Right lung (tissue), 10 donors: ENCODE measurements at places on chromosomes 1 and 21. TPM values are rescaled to one million over a fixed set of nuclear protein-coding genes. Genes with fewer than 3 reads are reported as not detected.

The CENPS gene
- 21.0 TPM for polyA plus RNA-seq

The HSD3B2 gene
- polyA plus RNA-seq = 0.23 TPM

DNA sequence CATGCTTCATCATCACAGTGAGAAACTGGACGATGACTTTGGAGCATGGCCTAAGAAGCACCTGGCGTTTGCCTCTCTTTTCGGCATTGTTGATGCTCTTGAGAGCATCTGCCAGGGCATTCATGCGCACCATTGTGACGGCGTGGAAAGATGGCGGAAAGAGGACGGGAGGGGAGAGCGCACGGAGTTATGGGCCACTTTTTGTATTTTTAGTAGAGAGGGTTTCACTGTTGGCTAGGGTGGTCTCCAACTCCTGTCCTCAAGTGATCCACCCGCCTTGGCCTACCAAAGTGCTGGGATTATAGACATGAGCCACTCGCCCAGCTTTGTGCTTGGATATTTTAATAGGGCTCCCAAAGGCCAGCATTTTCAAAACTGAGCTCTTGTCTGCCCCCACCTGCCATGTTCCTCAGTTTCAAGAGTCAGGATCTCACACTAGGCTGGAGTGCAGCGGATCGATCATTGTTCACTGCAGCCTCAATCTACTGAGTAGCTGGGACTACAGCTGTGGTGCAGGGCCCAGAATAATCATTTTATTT, 5.3 kb downstream of the RPS8 start:
- DNase-seq = no peak

DNA sequence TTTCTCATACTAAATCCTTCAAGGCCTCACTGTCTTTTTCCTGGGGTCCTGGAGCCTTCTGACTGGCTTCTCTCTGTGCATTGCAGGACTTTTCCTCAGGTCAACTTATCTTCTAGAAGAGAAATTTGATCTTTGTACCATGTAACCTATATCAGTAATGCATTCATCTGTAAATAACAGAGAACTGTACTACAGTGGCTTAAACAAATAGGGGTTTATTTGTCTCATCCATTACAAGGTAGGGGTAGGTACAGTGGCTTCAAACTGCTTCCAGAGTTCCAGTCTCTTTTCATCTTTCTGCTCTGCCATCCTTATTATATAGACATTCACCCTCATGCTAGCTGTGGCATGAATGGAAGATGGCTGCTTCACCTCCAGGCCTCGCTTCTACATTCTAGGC, 29.5 kb upstream of the GTF2B start:
- no peak for DNase-seq

DNA sequence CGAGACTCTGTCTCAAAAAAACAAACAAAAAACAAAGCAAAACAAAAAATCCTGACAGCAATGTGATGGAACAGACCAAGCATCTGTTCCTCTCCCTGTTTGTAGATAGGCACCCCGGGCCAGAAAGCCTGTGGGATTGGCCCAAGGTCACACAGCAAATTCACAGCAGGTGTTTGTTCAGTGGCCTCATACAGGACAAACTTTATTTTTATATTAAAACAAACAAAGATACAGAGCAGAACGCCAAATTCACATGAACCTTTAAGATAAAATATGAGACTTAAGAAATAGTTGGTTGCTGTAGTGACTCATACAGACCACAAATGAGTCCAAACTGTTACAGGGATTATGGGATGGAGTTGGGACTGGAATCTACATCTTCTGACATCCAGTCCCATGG, 2.3 kb upstream of the CELA2A start:
- DNase-seq = no peak

DNA sequence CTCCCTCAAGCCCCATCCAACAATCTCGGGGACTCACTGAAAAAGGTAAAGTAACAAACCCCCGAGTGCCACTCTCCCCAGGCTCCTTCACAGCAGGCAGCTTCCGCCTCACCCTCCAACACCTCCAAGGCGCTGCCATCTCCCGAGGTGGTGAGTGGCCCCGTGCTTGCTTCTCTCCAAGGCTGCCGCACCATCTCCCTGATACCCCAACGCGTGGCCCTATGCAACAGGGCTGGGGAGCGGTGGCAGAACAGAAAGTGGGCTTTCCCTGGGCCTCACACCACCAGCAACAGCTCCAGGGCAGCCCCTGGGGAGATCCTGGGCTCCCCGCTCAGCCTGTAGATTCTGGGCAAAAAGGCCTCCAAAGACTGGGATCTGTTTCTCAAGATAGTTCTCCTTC, 105.1 kb downstream of the RAVER2 start:
- DNase-seq = no peak

GRCh38 chr1:166738140-166738539, 101.1 kb upstream of the POGK start:
- DNase-seq = no peak

- DNase-seq = no peak
These were observed 11.1 kb downstream of the VSIG8 start for GRCh38 chr1:159851407-159851806.

The NR1I3 gene
- polyA plus RNA-seq = 0.99 TPM

GRCh38 chr1:67169496-67169895, 3.2 kb downstream of the IL23R start:
- DNase-seq = no peak

- no peak for DNase-seq
These were observed 16.0 kb downstream of the ENO1 start for GRCh38 chr1:8862528-8862927.

The DHCR24 gene
- 31.5 TPM for polyA plus RNA-seq

The KRTAP19-3 gene
- not detected for polyA plus RNA-seq

The SMPDL3B gene
- polyA plus RNA-seq = 15.8 TPM

DNA sequence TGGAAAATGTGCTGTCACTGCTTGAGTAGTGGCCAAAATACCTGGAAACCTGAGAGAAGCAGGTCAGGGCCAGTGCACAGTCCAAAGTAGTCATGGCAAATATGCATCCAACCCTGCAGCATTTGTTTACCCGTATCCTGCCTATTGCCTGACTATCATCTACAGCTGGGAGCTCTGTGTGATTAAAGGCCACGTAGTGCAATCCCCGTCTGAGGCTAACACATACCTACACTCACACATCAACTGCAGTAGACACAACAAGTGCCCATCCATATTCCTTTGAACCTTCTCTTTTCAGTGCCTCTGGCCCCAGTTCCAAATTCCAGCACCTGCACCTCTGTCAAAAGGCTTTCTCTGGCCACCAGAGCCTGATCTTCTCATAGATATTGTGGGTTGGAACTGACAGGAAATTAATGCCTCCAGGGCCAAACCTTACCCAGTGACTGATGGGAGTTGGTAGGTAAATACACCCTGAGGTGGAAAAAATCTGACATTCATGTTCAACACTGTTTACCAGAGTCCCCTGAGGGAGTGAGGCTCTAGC, 383.0 kb downstream of the SETD4 start:
- DNase-seq = no peak

DNA sequence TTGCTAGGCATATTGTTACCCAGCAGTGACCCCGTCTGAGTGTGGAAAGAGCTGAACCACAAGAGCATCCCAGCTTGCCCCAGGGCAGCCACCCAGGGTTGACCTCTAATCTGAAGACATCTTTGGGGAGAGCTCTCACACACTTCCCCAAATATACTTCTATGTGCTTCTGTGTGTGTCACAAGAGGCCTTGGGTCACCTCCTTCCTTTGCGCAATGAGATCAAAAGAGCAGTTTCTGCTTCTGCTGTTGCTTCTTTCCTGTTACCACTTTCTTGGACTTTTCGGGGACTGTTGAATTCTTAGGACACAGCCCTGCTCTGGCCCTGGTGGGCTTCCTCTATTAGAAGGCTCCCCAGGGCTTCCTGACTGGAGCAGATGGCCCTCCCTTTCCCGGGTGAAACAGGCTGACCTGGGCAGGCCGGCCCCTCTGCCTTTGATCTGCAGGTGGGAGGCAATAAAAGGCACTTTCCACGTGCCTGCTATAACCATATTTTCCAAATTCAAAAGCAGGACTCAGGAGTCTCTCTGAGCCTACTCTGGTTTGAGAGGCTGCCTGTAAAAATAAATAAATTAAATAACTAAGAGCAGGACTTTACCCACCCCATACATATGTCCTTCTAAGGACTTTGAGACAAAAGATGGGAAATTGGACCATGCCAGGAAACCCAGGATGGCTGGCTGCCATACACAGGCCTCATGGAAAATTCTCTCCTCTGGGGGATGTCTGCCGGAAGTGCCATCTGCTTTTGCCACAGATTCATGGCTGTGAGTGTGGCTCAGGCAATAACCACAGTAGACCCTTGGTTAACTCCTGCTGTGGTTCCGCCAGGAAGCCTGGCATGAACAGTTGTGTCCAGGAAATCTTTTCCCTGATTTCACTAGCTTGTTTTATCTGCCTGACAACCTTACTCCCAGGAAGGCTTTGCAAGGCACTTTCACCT, 28.3 kb upstream of the RCSD1 start:
- no peak for DNase-seq

DNA sequence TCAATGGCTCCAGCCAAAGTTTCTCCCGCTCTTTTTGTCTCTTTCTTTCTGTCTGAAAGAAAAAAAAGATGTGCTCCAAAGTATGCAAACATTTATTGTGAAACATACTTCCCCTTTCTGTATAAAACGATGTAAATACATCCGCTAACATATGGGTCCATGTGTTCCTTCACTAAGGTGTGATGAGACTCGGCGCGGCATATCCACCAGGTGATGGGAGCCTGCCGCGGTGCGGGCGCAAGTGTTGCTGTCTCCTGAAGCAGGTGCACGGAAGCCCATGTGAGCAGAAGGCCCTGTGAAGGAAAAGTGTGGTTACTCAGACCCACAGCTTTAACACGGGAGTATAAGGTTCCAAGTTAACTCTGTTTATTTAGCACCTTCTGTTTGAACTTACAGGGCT, 466.6 kb upstream of the C1orf87 start:
- DNase-seq = no peak

- no peak for DNase-seq
These were observed 19.8 kb downstream of the UTS2 start for GRCh38 chr1:7833035-7833434.

DNA sequence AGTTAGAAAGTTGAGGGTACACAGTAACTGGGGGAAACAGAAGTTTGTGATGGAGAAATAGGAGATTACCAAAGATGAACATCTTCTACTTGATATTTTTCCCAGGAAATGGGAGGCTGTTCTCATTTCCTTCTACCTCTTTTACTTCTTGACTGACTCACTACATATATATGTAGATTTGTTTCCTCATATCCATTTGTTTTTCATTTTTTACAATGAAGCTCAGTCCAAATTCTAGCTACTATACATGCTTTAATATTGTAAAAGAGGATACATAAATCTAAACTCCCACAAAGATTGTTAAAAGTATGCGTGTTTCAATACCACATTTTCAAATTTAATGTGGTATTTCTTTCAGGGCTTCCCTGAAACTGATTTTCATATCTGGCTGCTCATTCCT, 366.6 kb upstream of the NCAM2 start:
- no peak for DNase-seq

DNA sequence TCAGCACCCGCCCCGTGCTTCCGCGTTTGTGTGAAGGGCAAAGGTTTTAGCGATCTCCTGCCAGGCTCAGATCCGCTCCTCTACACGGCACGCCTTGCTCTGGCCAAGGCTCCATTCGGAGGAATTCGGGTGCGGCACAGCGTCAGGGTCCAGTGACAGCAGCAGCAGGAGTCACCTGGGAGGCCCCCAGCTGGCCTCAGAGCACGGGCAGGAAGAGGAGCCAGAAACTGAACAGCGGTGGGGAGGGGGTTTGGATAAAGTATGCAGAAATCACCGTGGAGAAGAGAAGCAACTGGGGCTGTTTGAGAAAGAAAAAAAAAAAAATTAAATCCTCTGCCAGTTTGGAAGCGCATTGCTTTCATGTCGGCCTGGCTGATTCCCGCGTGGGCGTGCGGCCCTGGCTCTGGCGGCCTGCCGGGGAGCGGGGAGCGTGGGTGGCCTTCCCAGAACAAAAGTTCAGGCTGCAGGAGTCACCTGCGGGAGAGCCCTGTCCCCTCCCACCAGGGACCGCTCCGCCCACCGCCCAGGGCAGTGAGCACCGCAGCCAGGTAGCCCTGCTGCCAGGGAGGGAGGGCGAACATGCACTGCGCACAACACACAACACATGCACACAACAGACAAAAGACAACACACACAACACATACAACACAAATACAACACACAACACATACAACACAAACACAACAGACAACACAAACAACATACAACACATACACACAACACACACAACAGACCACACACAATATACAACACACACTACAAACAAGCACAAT, 107.6 kb downstream of the ETS2 start:
- peak; percentile 70 for DNase-seq

The WNT2B gene
- polyA plus RNA-seq = 3.5 TPM

The TNNT2 gene
- polyA plus RNA-seq = 2.9 TPM

GRCh38 chr1:111864862-111865261, 109.2 kb downstream of the DDX20 start:
- DNase-seq = no peak

GRCh38 chr1:91697861-91698260, 188.1 kb downstream of the TGFBR3 start:
- no peak for DNase-seq

DNA sequence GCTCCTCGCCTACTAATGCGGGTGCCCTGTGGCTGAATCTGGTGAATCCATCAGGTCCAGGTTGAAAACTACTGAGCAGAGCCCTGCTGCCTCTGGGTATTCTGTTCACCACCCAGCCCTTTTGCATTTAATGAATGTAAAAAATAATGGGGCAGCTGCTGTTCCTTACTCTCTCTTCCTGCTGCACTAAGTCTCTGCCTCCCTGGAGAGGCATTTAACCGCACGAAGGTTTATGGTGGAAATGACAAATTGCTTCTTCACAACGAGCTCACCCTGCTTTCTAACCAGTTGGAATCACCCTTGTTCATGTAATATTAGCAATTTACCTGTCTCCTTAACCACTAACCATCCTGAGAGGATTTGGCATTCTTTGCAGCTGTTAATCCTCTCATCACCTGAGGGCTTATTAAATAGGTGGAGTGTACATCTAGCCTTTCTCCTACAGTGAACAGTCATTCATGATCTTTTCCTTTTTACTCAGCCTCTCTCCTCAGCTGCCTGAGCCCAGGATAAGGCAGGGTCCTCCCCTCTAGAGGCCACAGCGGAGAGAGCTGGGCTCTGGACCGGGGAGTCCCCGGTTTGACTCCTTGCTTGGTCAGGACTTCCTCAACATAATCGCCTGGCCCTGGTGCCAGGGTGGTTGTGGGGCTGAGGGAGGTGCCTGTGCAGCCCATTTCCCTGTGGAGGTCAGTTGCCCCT, 97.6 kb downstream of the NOS1AP start:
- DNase-seq = no peak

DNA sequence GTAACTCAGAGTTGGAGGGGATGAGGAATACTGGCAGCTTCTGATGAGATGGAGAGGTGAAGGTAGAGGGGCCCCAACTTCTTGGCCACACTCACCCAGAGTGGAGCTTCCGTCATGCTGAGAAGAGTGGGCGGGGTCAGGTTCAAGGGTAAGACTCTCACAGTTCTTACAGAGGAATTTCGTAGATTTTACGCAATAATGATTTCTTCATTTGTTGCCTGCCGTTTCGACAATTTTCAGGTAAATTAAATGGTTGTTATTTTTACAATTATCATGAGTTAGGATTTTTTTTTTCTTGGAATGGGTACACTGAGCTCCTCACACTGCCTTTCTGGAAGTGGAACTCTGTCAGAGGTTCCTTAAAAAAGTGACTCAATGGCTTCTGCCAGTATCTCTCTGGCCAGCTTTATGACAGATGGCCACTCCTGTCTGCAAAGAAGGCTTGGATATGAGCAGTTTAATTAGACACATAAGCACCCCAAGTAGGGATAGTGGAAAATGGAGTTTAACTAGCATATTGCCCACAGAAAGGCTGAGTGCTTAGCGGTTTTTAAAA, 13.8 kb upstream of the NLRP3 start:
- no peak for DNase-seq

The PKP1 gene
- polyA plus RNA-seq = 0.18 TPM

The CELA3A gene
- not detected for polyA plus RNA-seq
